Endodermal cell (in vitro differentiated cells): ENCODE measurements at places on chromosomes 5 and 9. TPM values are rescaled to one million over a fixed set of nuclear protein-coding genes. Genes with fewer than 3 reads are reported as not detected.

Gene MARVELD2
- total RNA-seq = 28.8 to 39.3 TPM (median 38.0 TPM) in 3 replicates

Gene C9orf153
- total RNA-seq = 0.51 to 0.99 TPM (median 0.53 TPM) in 3 replicates

GRCh38 chr5:153794327-153794726, 244.4 kb downstream of the FAM114A2 start:
- H3K36me3 ChIP-seq = no peaks in the 10 kb centered on the region
- no peak overlapping the region for H3K4me3 ChIP-seq
- H3K27me3 ChIP-seq = no peaks in the 10 kb centered on the region
- no peak for DNase-seq
- H3K27ac ChIP-seq = no peak overlapping the region

GRCh38 chr9:127202461-127203169, 62.0 kb upstream of the GARNL3 start:
- DNase-seq = no peak
- no peaks in the 10 kb centered on the region for H3K27me3 ChIP-seq
- no peaks in the 10 kb centered on the region for H3K36me3 ChIP-seq
- H3K4me1 ChIP-seq = no peaks in the 10 kb centered on the region
- H3K27ac ChIP-seq = no peak overlapping the region

DNA sequence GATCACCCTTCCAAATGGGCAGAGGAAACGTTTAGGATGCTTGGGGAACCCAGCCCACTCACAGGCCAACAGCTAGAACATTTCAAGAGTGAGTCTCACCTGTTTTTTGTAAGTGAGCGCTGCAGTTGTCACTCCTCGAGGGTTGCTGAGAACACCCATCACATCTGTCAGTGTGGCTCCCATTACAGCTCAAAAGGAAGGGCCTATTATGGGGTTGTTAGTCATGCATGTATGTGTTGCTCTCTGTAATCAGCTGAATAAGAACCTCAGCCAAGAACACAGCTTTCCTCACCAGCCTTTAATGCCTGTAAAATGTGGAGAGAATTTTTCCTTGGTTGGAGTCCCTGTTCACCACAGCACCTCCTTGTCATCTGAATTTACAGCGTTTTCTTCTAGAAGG, 196.3 kb upstream of the KLF4 start:
- DNase-seq = no peak
- no peak overlapping the region for H3K4me3 ChIP-seq
- H3K4me1 ChIP-seq = peaks cover 6% of the 10 kb centered on the region
- no peak overlapping the region for H3K27ac ChIP-seq
- peaks cover 11% of the 10 kb centered on the region for H3K27me3 ChIP-seq

DNA sequence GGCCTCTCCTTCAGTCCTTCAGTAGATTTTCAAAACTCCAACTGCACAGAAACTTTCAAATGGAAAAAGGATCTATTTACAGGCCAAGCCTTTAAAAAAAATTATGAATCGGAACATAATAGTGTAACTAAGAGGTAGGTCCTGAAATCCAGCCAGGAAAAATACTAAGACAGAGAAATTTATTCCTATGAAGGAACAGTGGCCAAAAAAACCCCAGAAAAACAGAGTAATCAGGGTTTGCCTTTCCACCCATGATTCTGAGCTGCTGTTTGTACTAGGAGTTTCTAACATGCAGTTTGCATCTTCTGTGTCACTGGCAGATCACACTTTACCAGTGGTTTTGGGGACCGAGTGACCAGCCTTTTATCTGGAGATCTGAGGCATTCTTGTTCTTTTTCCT, 93.1 kb upstream of the TMED7 start:
- no peaks in the 10 kb centered on the region for H3K4me1 ChIP-seq
- no peaks in the 10 kb centered on the region for H3K27me3 ChIP-seq
- H3K36me3 ChIP-seq = no peaks in the 10 kb centered on the region
- DNase-seq = no peak
- no peak overlapping the region for H3K27ac ChIP-seq

GRCh38 chr5:59116231-59116865, 533.5 kb downstream of the RAB3C start:
- H3K4me3 ChIP-seq = no peak overlapping the region
- no peak for DNase-seq
- no peaks in the 10 kb centered on the region for H3K27me3 ChIP-seq
- no peaks in the 10 kb centered on the region for H3K4me1 ChIP-seq
